Activated gamma-delta T cell treated with Interleukin-2 at 50 U/mL for 16 hours (primary cell): ENCODE measurements at places on chromosomes 7 and 10.

DNA sequence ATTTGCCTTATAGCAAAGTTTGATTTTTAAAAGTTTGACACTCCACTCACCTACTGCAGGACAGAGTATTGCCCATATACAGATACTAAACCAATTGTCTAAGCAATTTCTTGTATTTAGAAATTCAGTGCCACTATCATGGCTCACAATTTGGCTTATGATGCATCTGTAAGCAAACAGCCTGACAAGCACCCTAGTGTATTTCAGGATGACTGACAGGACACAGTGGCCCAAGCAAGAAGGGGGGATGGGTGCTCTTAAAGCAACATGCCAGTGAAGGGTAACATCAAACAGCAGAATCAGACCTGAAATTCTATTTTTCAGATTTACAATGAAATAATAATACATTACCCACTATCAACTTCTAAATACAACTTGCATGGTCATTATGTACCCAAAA is 30.5 kb downstream of the CTNNA3 start:
- no peak for DNase-seq

DNA sequence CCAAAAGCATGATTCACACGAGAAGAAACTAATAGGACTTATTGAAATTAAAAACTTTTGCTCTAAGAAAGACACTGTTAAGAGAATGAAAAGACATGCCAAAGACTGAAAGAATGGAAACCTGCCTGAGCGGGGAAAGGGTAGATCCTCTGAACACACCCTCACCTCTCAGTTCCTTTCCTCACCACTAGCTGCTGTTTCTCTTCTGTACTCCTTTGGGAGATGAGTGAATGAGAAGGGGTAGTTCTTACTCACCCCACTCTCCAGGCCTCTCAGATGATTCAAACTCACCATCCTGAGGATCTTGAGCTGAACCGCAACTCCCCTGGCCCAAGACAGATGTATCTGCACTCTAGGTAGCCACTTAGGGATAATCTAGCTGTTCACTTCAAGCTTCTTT is 41.9 kb downstream of the IQUB start:
- no peak for DNase-seq

DNA sequence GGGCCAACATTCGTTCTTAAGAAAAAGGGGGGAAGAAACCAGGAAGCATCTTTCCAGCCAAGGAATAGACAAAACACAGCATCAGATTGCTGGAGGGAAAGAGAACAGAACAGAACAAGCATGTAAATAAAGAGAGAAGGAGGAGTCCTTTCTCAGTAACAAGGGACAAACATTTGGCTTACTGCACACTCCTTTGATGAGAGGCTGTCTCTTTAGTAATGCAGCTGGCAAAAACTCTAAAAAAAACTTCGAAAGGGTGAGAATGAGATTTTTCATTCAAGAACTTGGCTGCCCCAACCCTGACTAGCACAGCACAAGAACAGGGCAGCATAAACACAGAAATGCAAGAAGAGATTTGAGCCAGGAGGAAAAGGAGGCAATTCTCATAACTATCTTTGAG is 38.9 kb upstream of the IL6 start:
- no peak for DNase-seq

- DNase-seq = no peak
Measured at GRCh38 chr7:118286131-118286530, 61.6 kb downstream of the ANKRD7 start.

DNA sequence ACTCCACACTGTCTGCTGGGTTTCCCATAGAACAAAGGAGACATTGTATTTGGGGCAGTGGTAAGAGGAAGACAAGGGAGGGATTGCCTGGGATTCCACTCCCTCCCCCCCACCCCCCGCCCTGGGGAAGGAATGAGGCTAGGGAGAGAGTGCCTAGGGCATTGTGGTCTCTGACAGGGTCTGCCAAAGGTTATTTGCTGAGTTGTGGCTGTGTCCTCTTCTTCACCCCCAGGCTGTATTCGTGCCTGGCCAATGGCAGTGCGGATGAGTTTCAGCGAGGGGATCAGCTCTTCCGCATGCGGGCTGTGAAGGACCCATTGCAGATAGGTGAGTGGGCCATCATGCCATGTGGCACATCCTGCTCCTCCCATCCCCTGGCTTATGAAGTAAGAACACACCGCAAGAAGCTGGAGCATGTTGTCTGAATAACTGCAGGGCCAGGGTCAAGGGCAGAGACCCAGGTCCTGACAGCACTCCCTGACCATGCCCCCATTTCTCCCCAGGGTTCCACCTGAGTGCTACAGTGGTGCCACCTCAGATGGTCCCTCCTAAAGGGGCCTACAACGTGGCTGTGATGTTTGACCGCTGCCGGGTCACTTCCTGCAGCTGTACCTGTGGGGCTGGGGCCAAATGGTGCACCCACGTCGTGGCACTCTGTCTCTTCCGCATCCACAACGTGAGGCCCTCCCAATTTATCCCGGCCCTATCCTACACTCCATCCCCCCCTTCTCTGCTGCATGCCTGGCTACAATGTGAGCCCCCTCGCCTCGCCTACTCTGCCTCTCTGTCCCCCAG is 3.7 kb downstream of the ZSWIM8 start:
- DNase-seq = no peak

- no peak for DNase-seq
Measured at GRCh38 chr7:48337012-48337621, 165.9 kb downstream of the ABCA13 start.

- DNase-seq = no peak
Measured at GRCh38 chr7:92612501-92612900, 22.3 kb upstream of the FAM133B start.

DNA sequence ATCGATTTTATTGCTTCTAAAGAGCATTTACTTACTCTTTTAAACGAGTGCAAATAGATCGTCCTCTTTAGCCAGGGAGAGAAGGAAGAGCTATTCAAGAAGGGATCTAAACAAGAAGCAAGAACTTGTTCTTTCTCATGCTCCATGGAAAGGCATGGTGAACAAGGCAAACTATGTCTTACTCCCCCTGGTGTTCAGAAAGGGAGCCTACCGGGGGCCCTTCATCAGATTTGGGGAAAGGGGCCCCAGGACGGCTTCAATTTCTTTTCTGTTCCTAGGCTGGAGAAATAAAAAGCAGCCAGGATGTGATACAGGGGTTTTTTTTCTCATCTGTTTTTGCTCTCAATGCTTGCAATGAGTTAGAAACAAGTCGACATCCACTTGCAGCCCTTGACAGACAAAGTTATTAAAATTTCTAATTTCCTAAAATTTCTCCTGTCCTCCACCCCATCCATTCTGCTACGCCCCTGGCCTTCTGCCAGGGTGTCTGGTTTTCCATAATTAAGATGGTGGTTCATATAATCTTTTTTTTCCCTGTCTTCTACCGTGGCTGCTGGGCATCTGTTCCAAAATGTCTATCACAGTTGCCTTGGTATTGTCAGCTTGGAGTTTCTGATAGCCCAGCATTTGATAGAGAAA is 214.4 kb downstream of the CREB5 start:
- no peak for DNase-seq

- no peak for DNase-seq
Measured at GRCh38 chr10:128095027-128095752, 31.0 kb downstream of the MKI67 start.

DNA sequence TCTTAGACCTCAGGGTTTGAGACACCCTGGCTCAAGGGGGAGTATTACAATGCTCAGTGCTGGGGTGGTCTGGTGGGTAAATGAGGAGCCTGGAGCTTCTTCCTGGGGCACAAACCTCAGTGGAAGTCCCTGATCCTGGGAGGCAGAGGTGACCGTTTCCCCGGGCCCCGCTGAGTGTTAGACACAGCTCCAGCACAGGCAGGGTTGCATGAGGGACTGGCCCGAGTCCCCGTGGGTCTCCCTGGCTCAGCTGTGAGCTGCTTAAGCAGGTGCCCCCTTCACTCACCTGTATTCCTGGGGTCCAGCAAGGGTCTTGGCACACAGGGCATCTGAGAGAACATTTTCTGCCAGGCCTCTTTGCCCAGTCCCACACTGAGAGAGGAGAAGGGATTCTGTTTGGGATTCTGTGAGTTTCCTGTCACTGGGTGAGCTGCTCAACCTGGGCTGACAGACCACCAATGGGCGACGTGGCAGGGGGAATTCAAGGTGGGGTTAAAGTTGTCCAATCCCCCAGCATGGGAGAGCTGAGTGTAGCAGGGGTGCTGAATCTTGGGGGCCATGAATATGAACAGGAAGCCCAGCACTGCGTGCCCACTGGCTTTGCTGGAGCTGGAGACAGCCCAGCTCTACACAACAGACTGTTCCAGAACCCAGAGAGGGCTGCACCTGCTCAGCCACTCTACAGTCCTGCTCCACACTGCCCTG is 29.9 kb downstream of the DDIT4 start:
- DNase-seq = no peak

DNA sequence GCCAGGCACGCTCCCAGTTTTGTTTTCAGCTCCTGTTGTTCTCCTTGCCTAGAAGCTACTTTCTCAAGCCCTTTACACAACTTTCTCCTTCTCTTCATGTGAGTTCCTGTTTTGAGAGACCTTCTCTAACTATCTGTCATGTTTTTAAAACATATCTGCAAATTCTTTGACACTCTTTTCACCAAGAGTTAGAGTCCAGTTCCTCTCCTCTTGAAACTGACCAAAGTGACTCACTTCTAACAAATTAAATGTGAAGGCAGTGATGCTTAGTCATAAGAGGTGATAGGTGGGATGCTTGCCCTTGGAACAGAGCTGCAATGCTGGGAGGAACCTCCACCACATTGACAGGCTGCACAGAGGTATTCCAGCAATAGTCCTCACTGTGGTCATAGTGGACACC is 25.3 kb downstream of the ZSCAN25 start:
- no peak for DNase-seq

DNA sequence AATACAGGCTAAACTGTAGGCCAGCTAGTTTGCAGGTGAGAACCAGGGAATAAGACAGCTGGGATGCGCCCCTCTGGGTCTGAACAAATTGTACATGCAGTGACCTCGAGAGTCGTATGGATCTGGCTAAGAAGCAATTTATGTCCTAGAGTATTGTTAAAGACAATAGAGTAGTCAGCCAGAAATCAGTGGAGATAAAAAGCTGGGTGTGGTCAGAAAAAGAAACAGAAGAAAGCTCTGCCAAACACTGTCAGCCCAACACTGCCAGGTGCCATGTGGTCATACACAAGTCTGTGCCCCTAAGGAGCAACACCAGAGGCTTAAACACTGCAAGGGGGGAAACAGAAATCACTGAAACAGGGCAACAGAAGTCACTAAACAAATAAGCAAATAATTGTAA is 62.2 kb downstream of the CNOT4 start:
- no peak for DNase-seq

- no peak for DNase-seq
Measured at GRCh38 chr7:28029051-28029450, 151.5 kb downstream of the JAZF1 start.

GRCh38 chr10:116756277-116756676 is 13.9 kb upstream of the HSPA12A start:
- no peak for DNase-seq

- no peak for DNase-seq
Measured at GRCh38 chr10:77586719-77587415, 50.7 kb downstream of the KCNMA1 start.

GRCh38 chr10:120818301-120818700 is 32.9 kb upstream of the WDR11 start:
- no peak for DNase-seq

- DNase-seq = no peak
Measured at GRCh38 chr7:94666879-94667587, 11.1 kb upstream of the SGCE start.

GRCh38 chr7:75958802-75959543 is 35.4 kb downstream of the TMEM120A start:
- DNase-seq = no peak

DNA sequence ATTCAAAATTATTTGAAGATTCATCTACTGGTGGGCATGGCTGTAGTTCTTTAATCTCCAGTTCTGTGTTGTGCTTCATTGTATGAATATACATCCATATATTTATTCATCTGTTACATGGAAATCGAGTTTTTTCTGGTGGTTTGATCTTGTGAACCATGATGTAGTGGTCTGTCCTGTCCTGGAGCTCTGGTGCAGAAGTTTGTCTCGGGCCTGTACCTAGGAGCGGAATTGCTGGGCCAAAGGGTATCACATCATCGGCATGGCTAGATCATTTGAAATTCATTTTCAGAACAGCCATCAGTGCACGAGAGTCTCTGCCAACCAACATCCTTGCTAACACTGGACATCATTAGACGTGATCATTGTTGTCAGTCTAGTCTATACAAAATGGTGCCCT is 107.0 kb downstream of the ELFN1 start:
- DNase-seq = no peak

DNA sequence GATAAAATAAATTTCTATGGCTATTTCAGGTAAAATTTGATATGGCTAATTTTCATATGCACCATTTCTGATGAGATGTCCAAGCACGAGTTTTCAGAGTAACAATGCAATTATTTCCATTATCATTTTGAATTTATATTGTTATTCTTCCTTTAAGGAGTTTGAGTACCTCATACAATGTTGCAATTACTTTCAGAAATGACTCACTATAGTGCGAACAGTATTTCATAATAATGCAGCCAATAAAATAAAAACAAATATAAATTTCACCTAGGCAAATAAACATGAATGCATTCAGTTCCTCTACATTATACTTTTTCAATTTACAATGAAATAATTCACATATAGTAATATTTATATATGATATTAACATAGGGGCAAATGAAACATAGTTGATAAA is 78.8 kb upstream of the LRRN3 start:
- no peak for DNase-seq

DNA sequence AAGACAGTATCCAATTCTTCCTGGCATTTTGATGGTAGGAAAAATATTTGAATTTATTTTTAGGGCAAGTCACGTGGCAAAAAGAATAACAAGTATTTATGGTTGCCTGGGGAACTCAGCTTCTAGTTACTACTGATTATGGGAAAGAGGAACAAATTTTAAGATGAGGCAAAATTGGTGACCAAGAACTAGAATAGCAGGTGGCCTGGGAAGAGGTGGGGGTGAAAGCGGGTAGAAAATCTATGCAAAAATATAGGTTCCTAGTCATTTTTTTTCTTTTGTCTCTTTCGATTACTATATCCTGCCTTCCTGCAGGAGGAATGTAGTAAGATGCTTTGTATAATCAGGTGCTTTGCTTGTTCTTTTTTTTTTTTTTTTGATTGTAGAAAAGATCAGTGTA is 27.8 kb downstream of the ENTPD1 start:
- DNase-seq = no peak

GRCh38 chr10:14820010-14820774 is 17.6 kb downstream of the CDNF start:
- DNase-seq = no peak

GRCh38 chr7:55275291-55276200 is 89.6 kb upstream of the LANCL2 start:
- DNase-seq = no peak

- no peak for DNase-seq
Measured at GRCh38 chr7:43105521-43106120, 6.8 kb upstream of the HECW1 start.

DNA sequence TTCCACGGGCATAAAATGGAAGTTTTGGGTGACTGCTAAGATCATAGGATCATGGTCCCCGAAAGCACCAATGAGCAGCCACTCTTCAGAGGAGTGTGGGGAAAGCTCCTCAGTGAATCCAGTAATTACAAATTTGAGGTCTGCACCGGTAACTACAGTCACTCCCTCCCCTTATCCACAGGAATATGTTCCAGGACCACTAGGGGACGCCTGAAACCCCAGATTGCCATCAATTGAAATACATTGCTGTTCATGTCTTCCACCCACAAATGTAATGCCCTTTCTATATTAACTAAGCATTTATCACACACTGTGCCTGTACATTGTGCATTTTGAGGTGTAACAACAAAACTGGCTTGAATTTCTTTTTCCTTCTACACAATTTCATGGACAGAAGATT is 447.9 kb upstream of the PFKP start:
- no peak for DNase-seq

GRCh38 chr10:86711513-86712316 is 43.4 kb downstream of the LDB3 start:
- peak; percentile 43 for DNase-seq
